Ureter (tissue), 1 donor: ENCODE measurements at places on chromosomes 2 and 18. TPM values are rescaled to one million over a fixed set of nuclear protein-coding genes. Genes with fewer than 3 reads are reported as not detected.

NEB gene
- 2.5 TPM for total RNA-seq

DNA sequence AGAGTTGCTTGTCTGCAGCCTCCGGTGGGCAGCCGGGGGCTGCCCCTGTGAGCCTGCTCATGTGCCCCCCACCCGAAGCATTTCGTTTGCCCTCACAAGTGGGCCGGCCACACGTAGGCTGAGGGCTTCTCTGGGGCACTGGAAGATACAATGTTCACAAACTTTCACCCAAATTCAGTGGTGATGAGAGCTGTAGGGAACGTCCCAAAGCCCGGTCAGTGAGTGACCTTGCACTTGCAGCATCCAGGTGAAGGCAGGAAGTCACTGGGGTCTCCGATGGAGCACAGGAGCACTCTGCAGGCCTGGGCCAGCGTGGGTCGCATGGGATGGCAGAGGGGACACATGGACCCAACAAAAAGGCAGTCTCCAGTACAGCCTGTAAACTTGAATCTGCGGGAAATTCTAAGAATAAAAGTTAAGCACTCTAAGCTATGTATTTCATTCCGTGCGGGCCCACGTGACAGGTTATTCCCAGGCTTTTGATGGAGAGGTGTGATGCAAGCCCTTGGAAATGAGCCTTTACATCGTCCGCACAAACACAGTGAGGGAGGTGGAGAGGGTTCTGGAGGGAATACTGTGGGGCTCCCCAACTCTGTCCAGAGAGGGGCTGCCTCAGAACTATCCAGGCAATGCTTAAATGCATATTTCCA lies 42.5 kb downstream of the CNGA3 start:
- no peak for DNase-seq

- DNase-seq: peak; percentile 22
These were observed 235.2 kb downstream of the LDLRAD4 start for GRCh38 chr18:13453714-13454113.

DNA sequence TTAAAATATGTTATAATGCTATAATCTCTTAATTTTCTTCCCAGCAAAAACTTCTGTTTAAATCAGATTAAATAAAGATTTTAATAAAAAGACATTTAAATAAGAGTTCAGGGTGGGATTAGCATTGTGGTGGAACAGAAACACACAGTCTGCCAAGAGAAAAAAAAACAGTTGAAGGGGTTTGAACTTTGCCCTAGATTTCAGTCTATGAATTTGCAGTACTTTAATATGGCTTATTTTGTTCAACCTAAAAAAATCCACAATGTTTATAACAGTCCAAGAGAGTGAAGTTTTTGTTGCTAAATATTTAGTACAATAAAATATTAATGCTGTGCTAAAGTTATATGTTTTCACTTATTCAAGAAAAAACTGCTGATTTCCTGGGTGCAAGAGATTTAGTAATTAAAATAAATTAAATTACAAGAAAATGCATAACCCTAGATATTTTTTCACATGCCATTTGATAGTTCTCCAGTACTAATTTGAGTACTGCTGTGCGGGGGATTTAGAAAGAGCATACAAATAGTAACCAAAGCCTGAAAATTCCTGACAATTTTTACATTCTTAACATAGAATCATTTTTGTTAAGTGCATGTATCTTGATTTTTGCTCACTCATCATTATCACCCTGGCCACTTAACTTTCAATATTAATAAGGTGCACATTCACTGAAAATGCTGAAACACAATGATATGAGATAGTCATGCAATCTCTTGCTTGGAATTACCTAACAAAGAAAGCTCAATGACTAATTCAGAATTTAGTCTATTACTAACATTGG lies 52.6 kb downstream of the SLC40A1 start:
- DNase-seq: no peak
